ENCODE measurements at places on chromosomes 2 and 18.

GRCh38 chr2:191225690-191226089, 19.5 kb upstream of the MYO1B start:
- DNase-seq, result no peak

GRCh38 chr2:72214429-72215143, 66.9 kb upstream of the CYP26B1 start:
- no peak for DNase-seq

GRCh38 chr2:236862526-236862925, 223.2 kb upstream of the COPS8 start:
- DNase-seq, result no peak

- DNase-seq, result no peak
These were observed 137.7 kb upstream of the UNC80 start for GRCh38 chr2:209633911-209634310.

DNA sequence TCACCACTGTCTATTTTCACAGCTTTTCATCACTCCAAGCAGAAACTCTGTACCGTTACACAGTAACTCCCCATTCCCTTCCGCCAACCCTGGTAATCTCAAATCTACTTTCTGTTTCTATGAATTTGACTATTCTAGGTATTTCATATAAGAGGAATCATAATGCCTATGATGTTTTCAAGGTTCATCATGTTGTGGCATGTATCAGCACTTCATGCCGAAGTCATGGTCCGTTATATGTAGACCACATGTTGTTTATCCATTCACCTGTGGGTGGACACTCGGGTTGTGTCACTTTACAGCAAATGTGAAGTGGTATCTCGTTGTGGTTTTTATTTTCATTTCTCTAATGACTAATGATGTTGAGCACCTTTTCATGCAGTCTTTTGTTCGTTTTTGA, 21.6 kb downstream of the CPSF3 start:
- no peak for DNase-seq

DNA sequence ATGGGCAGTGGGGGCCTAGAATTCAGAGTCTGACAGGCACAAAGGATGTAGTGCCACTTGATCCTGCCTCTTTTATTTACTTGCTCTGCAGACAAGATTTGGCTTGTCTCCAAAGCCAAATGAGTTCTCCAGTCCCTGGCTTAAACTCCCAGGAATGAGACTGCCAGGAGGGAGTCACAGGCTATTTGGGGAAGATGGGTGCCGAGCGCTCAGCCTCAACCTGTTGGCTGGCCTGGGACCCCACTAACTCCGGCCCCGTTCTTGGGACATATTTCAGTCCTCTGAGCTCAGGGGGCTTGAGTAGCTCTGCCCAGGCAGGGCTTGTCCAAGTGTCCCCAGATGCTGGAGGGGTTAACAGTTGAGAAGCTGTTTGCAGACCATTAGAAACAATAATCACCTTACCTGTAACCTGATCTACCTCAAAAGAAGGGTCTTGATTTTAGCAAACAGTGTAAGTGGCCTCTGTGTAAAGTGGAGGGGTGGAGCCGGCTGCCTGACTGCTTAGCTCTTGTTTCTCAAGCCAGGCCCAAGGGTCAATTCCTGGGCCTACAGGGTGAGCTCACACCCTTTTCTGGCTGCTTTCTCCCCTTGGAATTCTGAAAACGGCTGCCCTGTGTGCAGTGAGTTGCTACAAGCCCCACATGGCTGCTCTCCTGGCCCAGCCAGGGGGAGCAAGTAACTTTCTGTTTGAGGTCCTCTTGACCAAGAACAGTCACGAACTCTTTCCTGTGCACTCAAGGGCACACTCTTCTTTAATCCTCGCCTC, 27.1 kb upstream of the FZD5 start:
- no peak for DNase-seq

DNA sequence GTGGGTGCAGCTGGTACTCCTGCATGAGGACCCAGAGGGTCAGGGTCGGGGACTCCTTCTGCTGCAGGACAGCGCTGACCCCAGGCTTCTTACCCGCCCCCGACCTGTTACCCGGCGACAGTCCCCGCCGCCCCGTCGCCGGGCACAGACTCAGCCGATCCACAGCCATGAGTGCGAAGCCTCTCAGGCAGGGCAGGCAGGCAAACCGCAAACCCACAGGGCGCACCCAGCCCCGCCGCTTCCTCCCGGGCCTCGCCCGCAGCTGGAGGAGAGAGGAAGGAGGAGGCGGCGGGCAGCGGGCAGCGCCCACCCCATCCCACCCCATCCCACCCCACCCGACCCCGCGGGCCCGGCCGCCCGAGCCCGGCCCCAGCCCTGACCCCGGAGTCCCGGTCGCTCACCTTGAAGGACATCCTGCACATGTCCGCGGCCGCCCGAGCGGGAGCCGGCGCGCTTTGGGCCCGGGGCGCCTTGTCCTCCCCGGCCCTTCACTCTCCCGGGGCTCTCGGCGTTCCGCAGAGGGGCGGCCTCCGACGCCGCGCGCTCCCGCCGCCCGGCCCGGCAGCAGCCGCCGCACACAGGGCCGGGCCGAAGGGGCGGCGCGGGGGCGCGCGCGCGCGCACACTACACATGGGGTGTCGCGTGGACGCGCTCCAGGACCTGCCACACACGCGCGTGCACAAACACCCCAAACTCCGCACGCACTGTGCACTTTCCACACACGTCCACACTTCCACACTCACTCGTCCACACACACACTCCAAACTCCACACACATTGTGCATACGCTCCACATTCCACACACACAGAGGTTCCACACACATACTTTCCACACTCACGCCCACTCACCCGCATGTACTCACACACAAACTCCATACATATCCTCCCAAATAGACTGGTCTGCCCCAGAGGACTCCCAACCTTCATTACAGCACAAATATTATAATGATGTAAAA, at the start of gene ANKRD29:
TSS of gene ANKRD29 (minus strand) at position 603 of the 955 bp plus-strand sequence. CDS start at position 422, 181 bp downstream.
- DNase-seq, result peak; percentile 64

- DNase-seq, result no peak
These were observed 71.9 kb upstream of the NRP2 start for GRCh38 chr2:205610437-205610836.

DNA sequence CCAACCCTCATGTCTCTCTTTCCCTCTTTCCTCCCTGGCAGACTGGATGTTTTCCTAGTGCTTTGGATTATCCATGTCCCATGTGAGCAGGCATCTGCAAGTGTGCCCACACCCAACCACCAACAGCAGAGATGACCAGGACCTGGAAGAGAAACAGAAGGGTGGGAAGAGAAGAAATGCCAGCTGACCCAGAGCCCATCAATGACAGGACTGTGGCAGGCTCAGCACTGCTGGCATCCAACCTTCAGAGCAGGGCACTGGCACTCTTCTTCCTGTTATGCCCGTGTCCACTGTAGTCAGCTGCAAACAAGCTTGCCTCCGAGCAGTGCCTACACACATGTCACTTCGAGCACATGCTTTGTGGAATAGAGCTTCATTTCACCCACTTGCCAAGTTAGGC, 121.1 kb downstream of the TANC1 start:
- no peak for DNase-seq

DNA sequence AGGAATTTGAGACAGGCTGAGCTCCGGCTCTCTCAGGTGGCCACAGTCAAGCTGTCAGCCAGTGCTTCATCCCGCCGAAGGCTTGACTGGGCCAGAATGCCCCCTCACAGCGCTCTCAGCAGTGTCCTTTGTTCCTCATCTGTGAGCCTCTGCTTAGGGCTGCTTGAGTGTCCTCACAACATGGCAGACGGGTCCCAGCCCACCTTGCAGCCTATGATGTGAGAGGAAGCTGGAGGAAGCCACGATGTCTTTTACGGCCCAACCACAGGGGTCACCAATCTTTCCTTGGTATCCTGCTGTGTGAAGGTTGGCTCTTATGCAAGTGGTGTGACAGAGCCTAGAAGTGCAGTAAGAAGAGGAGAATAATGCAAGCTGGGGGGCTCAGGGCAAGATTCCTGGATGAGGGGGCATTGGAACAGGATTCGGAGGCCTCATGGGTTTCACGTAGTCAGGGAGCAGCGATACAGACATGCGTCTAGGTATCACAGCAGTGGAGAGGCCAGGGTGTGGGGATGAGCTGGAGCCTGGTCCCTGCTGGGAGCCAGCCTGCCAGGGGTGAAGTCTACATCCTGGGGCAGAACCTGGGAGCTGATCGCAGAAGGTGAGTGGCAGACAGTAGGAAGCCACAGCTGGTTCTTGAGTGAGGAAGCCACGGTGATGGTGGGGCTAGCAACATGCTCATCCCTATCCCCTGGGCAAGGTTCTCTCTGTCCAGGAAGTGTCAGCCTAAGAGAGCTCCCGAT, 234.1 kb downstream of the GLI2 start:
- DNase-seq, result no peak

DNA sequence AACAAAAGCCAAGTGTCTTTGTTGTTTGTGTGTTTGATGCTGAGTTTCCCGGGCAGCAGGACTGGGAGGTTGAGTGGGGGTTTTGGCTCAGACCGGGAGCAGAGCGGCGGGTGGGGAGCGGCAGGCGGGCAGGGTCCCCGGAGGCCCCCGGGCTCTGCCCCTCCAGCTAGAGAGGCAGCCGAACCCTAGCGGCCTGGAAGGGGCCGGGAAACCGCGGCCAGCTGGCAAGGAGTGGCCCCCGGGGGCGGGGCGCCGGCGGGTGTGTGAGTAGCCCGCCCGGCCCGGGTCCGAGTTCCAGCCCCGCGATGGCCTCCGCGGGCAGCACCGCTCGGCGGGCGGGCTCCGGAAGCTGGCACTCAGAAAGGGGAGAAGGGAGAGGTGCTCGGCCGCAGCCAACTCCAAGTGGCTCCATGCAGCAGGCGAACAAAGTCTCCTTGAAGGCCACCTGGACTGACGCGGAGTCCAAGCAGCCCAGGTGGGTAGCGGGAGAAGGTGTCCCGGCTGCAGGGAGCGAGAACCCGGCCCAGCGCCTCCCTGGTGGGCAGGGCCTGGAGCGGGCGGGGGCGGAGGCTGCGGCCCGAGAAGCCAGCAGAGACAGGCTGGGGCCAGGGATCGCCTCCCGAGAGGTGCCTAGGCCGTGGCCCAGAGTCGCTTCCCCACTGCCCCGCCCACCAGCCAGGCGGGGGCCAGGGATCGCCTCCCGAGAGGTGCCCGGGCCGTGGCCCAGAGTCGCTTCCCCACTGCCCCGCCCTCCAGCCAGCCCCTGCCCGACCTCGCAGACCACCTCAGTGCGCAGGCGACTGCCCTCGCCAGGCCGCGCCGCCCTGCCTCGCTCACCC, at the start of gene ANKRD53:
TSS of gene ANKRD53 (plus strand) at position 290 of the 839 bp plus-strand sequence. CDS start at position 306, 16 bp downstream.
- DNase-seq, result no peak

- DNase-seq, result no peak
These were observed 116.4 kb downstream of the INO80D start for GRCh38 chr2:205969584-205969983.

- DNase-seq, result no peak
These were observed 167.2 kb downstream of the HDAC4 start for GRCh38 chr2:239233576-239233975.

DNA sequence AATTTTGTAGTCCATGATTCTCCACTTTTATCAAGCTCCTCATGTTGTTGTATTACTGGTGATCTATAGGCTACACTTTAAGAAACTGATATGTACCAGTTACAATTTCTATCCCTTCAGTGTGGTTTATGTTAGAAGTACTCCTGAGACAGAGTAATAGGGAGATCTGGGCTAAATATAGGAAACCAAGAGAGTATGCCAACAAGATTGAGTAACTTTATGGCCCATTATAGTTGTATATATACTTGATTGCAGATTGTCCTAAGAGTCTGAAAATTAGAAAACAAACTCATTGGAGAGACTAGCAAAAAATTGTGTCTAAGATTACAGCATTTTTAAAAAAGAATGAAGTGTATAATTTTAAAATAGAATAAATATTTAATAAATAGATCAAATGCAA, 605.6 kb downstream of the XIRP2 start:
- DNase-seq, result no peak

DNA sequence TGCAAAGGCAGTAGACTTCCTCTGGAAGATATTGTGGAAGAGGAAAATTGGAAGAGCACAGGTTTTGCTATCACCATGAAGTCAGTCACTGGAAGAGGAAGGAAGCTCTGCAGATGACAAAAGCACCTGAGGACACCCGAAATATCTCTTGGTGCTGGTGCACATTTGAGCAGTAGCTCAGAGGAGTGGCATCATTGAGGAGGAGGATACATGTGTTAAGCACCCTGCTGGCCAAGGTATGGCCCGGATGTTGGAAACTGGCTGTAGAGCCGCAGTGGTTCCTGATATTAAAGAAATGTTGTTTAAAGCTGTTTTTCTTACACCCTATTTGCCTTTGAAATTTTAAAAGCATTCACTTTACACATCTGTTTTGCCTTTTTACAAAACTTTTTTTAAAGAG, 32.7 kb upstream of the SCYGR2 start:
- DNase-seq, result no peak

DNA sequence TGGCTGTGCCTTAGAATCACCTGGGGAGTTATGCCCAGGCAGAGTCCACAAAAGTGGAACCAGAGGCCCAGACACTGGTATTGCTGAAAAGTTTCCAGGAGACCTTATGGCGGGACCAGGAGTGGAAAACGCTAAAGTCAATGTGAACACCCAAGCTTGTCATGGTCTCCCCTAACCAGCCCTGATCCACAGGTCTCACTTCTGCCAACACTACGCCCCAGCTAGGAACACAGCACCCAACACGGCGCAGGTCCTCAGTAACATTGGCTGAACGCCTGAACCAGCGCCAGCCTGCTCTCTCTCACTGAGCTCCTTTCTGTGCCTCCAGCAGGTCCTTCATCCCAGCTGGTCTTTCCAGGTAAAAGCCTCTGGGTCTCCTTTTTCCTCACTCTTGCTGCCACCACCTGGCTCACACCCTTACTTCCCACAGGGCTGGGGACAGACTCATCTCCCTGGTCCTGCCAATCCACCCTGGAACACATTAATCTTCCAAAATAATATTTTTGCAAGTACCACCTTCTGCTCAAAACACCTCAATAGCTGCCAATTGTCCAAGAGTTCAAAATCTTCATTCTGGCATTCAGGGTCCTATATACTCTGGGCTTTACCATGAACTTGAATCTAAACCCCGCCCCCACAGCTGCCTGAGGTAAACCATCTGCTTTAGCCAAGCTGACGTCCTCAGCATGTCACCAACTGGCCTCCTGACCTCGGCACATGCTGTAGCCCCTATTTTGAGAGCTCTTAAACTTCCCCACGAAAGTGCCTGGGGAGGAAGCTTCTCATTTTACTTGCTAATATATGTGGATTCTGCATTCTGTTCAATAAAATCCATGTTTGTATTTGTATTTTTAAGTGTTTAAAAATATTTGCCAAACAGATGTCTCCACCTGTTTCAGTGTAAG, 34.6 kb downstream of the ADCY3 start:
- DNase-seq, result no peak

DNA sequence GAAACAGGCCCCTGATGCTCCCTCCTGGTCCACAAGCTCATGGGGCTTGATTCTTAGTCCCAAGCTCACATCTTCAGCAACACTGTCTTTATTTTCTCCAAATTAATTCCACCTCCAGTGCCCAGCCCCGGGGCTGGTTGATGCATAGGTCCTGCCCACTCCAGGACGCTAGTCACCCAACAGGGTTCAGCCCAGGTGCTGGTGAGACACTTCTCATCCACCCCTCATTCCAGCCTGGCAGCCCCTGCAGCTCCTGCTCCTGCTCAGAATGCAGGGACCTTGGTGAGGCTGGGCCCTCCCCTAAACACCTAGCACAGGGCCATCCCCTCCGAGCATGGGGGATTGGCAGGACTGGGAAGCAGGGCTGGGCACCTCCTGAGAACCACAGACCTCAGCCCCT, 25.7 kb downstream of the STEAP3 start:
- no peak for DNase-seq

- no peak for DNase-seq
These were observed 1.3 kb downstream of the RNPEPL1 start for GRCh38 chr2:240569523-240569997.

Data from CD4-positive, alpha-beta T cell treated with Interleukin-21 for 1 hour (primary cell).